NCI-H1694 treated with DMSO at 0.1 percent for 48 hours (cell line): ENCODE measurements at places on chromosomes 2 and 18.

DNA sequence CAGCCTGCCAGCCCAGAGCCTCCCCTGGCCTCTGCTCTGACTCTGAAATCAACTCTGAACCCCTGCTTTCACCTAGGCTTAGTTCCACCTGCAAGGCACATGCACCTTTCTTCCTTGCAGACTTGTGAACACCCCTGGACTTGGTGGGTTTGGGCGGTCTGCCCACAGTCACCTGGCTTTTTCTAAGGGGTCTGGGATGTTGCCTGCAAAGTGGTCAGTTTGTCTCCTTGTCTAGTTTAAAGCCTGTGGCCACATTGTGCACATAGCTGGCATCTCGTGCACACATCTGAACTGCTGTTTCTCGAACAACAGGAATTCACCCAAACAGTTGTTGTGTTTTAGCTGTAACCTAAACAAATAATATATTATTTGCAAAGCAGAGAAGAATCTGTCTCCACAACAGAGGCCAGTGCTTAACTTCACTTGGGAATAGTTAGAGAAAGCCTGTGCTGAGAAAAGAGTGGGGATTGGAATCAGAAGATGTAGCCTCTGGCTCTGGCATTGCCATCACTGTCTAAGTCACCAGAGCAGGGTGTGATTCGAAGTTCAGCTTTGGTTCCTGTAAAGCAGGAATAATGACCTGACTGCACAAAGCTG is 108.5 kb downstream of the TMEM18 start:
- no peak for DNase-seq

GRCh38 chr2:202022755-202023154 is 10.9 kb upstream of the FZD7 start:
- no peak for DNase-seq

GRCh38 chr2:100041946-100042345 is 100.4 kb downstream of the AFF3 start:
- no peak for DNase-seq

- no peak for DNase-seq
Observed at GRCh38 chr2:240463274-240463865, 27.9 kb downstream of the GPC1 start.

- no peak for DNase-seq
Observed at GRCh38 chr2:206728277-206729199, 10.3 kb upstream of the DYTN start.

- no peak for DNase-seq
Observed at GRCh38 chr2:172437419-172438341, 10.3 kb downstream of the ITGA6 start.

- no peak for DNase-seq
Observed at GRCh38 chr2:24702800-24703199, 90.4 kb downstream of the PTRHD1 start.

GRCh38 chr2:46349115-46349547 is 51.9 kb downstream of the EPAS1 start:
- DNase-seq = no peak

DNA sequence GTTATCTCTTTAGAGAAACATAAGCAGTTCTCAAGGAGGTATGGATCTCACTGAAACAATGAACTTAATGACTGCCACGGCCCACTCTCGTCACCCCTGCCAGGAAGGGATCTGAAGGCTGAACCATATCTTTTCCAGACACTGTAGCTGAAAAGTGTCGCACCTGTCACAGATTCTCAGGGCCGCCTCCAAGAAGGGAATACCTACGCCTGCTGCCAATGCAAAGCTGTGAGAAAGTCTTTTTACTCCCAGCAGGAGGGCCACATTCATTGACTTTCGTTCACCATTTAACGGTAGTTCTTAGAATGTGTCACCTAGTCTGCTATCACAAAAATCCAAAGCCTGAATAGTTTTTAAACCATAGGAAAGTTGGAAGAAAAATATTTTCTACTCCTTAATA is 66.7 kb upstream of the SH3BP4 start:
- no peak for DNase-seq

- DNase-seq = no peak
Observed at GRCh38 chr2:207768168-207768865, 1.4 kb downstream of the FZD5 start.

GRCh38 chr2:10220045-10220901 is 82.4 kb upstream of the HPCAL1 start:
- DNase-seq = no peak

DNA sequence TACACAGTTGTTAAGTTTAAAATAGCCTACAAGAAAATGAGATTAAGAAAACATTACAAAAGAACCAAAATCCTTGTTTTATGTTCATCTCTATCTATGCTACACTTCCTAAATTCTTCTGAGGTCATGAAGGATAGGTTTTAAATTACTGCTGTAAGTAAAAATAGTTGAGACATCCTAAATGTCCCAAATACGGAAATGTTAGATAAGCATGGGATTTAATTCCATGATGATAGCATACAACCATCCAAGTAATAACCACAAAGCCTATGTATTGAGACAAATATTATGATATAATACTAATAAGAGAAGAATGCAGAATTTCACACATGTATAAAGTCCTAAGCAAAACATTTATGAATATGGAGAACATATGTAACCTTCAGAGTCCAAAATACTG is 34.1 kb downstream of the PIEZO2 start:
- no peak for DNase-seq

DNA sequence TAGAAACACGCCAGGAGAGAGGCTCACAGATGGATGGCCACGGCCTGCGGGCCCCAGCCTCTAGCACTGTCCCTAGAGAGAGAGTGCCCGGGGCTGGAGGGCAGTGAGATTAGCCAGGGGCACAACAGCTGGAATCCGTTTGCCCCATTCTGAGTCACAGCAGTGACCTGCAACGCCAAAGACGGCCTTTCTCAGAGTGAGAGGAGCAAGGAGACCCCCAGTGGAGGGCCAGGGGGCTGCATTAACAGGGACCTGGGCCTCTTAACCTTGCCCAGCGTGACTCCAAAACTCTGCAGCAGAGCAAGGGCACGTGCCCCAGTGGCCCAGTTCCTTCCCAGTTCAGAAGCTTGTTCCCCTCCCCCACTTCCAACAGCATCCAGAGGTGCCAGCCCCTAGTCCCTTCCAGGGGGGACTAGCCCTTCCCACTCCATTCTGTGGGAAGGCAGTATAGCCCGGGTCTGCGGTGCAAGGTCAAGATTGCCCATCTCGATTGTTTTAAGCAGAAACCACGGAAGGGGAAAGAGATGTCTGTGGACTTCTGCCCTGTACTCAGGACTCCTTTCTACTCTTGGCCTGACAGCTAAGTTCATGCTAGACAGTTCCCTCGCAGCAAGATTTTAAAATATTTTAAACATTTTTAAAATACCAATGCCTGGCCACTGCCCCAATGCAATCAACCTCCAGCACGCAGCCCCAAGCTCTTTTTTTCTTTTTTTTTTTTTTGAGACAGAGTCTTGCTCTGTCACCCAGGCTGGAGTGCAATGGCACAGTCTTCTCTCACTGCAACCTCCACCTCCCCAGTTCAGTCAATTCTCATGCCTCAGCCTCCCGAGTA is 50.9 kb upstream of the BIN1 start:
- DNase-seq = no peak

DNA sequence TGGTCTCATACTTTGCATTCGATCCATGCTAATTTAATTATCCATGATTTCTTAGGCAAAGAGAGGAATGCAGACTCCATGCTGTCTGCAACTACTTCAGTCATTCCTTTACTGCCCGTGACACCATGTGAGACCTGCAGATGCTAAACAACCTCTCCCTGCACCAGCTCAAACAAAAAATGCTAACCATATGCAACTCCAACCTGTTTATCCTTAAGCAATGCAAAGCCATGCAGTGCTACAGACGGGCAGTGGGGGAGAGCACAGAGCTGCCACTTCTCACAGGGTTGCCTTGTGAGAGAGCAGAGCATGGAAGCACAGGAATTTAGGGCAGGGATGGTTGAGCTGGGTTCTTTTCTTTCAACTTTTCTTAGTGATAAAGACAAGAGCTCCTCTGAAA is 74.9 kb upstream of the KLHL14 start:
- peak; percentile 45 for DNase-seq

- no peak for DNase-seq
Observed at GRCh38 chr2:166184789-166185188, 57.0 kb upstream of the SCN1A start.

- DNase-seq = no peak
Observed at GRCh38 chr2:183078163-183078463, 434 bp upstream of the DUSP19 start.

DNA sequence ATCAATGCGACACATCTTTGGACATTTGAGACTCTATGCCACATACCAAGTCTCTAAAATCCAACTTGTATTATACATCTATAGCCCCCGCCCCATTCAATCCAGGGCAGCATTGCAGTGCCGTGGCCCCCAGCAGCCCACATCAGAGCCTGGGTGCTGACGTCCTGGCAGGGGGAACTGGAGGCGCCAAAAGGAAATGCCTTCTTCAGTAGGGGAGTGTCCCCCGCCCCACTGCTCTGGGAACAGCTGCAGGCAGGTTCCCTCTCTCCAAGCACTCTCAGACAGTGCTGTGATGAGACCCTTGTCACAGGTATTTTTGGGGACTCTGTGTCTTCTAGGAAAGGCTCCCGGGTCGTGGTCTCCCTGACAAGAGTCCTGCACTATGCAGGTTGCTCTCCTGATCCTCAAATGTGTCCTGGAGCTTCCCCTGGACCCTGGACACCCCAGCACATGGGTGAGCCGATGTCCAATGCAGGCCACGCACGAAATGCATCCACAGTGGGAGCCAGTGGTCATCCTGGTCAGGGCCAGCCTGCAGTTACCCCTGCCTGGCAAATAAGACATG is 188.7 kb downstream of the RTP5 start:
- DNase-seq = no peak

DNA sequence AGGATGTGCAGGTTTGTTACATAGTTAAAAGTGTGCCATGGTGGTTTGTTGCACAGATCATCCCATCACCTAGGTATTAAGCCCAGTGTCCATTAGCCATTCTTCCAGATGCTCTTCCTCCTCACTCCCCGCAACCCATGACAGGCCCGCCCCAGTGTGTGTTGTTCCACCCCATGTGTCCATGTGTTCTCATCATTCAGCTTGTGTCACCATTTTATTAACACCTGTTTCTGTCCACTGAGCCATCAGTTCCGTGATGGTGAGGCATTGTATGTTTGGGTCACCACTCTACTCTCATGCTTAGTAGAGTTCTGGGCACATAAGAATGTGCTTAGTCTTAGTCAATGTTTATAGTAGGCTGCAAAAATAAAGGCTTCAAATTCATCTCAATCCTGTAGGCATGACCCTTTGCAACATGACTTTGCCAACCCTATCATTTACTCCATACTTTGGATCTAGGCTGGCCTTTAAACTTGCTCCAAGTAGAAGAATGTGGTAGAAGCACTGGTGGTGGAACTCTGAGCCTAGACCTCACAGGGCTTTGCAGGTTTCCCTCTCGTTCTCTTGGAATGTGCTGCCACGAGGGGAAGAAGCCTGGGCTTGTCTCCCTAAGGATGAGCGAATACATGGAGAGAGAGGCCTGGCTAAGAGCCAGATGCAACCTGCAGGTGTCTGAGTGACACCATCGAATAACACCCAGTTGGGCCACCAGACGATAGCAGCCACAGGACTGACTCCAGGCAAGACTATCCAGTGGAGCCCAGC is 161.5 kb downstream of the NAPG start:
- DNase-seq = no peak

DNA sequence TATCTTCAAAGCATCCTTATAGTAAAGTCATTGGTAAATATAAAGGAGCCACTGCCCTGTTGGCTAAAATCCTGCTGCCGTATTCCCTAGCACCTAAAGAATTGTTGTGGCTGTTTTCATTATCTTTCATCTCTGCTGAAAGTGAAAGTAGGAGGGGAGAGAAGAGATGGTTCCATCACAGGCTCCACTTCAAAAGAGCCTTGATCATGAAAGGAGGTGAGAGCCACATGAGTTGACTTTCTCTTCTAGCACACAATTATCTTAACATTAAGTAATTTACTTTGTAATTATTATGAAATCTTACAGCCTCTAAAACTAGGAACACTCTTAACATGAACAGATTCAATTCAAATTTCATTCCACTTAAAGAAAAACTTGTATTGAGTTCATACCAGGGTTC is 1050.9 kb upstream of the LRRTM1 start:
- no peak for DNase-seq

DNA sequence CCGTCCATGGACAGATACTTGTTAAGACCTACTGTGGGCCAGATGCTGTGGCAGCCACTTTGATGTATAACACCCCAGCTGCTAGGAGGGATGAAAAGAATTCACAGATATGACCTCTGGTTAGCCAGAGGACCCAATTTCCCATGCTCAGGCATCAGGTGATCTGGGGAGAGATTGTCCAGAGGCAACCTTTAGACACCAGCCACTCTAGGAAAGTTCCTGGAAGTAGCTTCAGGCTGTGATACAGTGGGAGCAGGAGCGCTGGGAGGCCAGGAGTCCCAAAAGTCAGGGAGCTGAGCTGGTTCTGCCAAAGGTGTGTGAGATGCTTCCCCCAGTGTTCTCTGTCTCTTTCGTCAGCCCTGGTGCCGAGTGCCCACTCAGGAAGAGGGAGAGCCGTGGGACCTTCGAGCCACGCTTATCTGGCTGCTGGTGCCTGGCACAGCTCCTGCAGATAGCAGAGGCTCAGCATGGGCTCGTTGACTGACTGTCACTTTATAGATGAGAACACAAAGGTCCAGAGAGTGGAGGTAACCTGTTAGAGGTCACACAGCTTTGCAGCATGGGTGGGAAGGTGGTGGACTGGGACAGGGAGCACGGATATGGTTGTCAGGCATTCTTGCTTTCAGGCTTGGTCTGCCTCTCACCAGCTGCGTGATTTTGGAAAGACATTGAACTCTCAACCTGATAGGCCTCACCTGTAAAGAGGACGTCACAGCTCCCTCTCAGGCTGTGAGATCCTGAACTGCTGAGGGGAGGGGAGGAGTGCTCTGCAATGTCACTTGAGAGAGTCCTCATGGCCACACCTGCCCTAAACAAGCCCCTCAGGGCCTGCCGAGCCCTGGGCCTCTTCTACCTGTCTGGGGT is 7.8 kb upstream of the RALB start:
- no peak for DNase-seq

DNA sequence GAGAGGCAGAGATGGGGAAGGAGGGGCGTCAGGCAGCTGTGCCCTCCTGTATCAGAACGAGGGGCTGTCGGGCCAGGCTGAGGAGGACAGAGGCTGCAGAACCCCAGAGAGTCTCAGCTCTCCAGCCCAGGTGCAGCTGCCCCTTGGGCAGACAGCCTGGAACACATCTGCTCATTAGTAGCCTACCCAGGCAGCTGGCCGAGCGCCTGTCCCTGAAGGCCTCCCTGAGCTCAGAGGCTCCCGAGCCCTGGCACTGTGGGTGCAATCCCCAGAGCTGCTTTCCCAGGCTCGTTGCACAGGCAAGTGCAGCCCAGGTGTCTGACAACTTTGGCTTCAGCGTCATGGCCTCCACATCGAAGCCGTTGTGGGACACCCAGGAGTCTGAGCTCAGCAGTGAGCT is 13.1 kb upstream of the TMEM185B start:
- no peak for DNase-seq

- DNase-seq = no peak
Observed at GRCh38 chr2:119849838-119850565, 90.3 kb downstream of the PTPN4 start.
